H9 (cell line): ENCODE measurements at places on chromosomes 3 and 15. TPM values are rescaled to one million over a fixed set of nuclear protein-coding genes. Genes with fewer than 3 reads are reported as not detected.

- DNase-seq = no peak
Measured at GRCh38 chr3:64022451-64023186, 675 bp downstream of the PSMD6 start.

ZDHHC19 gene
- total RNA-seq = 1.6 and 2.2 TPM in 2 replicates

DNA sequence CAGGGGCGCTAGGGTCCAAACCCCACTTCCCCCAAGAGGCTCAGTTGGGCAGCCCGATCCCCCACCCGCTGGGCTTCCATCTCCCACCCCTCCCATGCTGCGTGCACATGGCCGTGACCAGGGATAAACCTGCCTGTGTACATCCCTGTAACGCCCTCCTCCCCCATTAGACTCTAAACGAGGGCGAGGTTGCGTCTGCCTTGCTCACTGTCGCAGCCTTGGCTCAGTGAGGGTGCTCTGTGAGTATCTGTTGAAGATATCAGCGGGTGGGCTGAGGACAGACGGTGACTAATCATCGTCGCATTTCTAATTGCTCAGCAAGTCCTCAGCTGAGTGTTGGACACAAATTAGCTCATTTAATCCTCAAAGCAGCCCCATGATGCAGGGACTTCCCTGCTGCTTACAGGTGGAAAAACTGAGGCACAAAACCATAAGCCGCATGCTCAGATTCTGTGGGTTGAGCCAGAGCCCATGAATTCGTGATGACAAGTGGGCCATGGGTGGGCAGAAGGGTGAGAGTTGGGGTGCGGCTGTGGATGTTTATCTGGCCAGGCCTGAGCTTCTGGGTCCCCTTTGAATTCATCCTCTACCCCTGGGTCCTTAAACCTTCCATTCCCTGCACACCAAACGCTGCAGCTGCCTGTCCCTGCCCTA lies 26.0 kb downstream of the FBLN2 start:
- DNase-seq = no peak

DNA sequence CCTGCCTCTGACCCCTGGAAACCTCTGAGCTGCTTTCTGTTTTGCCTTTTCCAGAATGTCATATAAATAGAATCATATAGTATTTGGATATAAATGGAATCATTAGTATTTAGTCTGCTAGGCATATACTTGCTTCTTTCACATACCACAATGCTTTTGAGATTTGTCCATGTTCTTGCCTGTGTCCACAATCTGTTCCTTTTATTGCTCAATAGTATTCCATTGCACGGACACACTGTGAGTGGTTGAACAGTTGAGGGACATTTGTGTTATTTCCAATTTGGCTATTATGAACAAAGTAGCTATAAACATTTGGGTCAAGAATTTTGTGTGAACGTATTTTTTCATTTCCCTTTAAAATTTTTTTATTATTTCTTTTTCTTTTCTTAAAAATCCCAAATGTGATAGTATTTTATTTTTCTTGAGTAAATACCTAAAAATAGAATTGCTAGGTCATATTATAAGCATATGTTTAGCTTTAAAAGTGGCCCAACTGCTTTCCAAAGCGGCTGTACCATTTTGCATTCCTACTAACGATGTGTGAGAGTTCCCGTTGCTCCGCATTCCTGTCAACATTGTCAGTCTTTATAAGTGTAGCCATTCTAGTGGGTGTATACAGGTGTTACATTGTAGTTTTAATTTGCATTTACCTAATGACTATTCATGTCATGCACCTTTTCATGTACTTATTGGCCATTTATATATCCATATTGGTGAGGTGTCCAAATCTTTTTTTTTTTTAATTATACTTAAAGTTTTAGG lies 26.5 kb downstream of the WDR53 start:
- DNase-seq = no peak

BCHE gene
- 0.79 and 1.4 TPM in 2 replicates for total RNA-seq
